ENCODE measurements at places on chromosomes 13 and 19.

DNA sequence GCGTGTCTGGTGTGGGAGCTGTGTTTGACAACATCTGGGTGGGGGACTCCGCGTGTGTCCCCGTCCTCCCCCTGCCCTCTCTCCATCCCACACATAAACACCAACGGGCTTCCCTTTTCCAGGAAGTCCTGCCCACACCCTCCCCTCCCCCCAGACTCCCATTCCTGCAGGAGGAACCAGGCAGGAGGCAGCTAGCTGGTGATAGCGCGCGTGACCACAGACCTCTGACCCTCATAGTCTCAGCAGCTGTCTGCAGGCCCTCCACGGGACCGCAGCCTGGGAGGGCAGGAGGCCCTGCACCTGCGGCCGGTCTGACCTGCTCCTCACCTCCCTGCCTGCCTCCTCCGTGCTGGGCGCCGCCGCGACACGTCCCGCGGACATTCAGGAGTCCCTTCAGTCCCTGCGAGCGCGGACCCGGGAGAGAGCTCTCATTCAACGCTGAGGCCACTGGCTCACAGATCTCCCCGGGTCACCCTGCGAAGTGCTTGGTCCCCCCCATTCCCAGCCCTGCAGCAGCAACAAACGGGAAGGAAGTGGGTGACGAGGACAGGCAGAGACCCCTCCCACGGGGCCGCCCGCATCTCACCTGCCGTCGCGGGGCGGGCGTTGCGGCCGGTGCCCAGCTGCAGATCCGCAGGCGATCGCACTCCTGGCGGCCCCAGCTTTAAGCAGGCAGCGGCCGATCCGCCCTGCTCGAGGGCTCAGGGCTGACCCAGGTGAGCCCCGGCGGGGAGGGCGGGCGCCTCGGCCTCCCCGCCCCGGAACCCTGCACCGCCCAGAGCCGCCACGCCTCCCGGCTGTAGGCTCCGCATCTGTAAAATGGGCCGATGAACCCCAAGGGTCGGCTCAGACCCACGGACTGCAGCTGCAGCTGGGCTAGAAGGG lies 1.1 kb upstream of the ACP5 start:
- no peak for DNase-seq

- no peak for DNase-seq
Measured at GRCh38 chr19:2700660-2701360, 1.7 kb downstream of the GNG7 start.

DNA sequence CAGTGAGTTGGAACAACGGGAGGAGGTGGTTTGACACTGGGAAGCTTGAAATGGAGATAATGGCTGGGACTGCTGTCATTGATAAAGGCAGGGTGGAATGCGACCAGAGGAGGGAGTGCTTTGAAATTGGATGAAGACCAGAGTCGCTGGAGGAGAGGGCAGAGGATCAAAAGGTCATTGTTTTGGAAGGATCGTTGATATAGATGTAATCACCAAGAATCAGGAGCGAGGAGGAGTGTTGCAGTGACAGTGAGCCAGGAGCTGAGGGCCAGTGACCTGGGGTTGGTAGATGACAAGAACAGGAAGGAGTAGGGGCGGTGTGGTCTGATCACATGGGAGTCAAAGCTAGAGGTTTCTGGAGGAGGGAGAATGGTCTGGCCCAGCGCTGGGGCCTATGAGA lies 25.3 kb downstream of the TM9SF2 start:
- no peak for DNase-seq

DNA sequence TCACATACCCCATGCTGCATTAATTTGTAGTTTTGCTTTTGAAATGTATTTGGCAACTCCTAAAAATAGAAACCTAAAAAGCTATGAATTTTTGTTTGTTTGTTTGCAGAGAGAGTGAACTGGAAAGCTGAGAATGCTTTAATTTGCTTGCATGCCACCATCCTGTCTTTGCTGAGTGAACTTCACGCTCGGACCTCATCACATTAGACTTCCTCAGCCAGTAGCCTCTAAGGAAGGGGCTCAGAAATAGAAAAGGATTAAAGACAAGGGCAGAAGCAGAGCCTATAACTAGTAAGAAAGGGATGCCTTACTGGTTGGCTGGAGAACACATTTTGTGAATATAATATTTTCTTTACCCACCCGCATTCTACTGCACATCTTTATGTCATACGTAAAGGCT lies 275.1 kb downstream of the DCLK1 start:
- no peak for DNase-seq

GRCh38 chr13:107407074-107407473 lies 808.3 kb downstream of the LIG4 start:
- DNase-seq, result no peak

DNA sequence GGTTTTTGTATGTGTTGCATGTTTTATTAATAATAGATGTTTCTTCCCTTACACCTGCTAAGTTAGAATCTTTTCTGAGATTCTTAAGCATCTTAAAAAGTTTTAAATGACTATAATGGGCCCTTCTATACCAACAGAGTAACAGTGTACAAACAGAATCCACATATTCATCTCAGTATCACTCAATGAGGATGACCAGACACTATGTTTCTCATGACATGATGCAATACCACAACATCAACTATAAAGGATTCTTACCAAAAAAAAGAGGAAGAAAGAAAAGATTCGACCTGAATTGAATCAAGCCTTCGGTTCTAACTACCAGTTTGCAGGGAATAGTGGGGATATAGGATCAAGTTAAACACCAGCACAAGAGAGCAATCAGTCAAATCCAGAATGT lies 56.5 kb downstream of the INTS6 start:
- no peak for DNase-seq

- no peak for DNase-seq
Measured at GRCh38 chr19:43667876-43668405, 2.0 kb downstream of the PLAUR start.

DNA sequence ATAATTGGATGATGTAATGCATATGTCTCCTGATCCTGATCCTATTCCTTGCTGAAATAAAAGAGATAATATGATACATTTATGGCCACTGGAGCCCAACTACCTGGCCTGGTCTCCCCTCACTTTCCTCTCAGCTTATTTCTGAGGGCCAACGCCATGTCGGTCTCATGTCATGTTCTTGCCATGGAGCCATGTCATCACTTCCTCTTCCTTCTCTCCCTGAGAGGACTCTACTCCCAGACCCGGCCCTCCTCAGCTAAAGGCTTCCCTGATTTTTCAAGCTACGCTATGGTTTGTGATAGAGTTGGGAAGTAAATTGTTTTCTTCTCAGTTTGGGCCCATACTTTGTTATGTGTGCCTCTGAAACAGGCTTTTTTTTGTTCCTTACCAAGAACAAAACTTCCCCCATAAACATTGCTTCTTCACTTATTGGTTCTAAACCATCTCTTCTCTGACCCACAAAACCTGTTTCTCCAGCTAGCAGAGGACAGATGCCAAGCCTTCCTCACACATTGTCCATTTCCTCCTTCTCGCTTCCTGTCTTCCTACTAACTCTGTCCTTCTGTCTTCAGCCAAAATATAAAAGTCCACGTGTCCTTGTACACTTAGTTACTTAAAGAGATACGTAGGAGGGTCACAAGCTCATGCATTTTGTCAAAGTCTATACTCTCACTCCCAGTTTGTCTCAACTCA lies 319.9 kb upstream of the DACH1 start:
- no peak for DNase-seq
